ENCODE measurements at places on chromosomes 2 and 18. TPM values are rescaled to one million over a fixed set of nuclear protein-coding genes. Genes with fewer than 3 reads are reported as not detected.

DNA sequence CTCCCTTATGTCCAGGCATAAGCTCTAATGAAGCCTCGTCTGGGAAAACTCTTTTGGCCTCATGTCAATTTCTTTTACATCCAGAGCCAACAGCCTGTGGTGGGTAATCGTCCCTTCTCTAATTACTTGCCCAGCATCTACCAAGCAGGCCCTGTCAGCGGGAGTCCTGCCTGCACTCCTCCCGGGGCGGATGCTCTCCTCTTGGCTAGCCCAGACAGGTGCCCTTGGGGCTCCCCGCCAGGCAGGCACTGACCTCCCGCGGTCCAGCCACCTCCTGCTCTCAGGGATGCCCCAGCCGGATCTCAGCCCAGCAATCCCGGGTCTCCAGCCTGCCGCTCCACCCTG lies 74.2 kb downstream of the NCAPH start:
- DNase-seq: no peak
- no peak overlapping the region for H3K27ac ChIP-seq
- H3K36me3 ChIP-seq: no peaks in the 10 kb centered on the region
- H3K4me3 ChIP-seq: no peak overlapping the region
- H3K4me1 ChIP-seq: peaks cover 38% of the 10 kb centered on the region

DNA sequence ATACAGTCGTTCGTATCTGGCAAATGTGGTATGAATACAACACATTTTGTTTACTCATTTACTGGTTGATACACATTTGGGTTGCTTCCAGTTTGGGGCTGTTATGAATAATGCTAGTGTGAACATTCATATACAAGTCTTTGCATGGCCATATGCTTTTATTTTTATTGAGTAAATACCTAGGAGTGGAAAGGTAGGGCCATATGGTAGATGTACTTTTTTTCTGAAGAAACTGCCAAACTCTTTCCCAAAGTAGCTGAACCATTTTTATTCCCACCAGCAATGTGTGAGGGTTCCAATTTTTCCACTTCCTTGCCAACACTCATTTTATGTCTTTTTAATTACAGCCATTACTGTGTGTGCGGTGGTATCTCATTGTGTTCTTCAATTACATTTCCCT lies 496.2 kb upstream of the NRXN1 start:
- no peak for DNase-seq
- no peaks in the 10 kb centered on the region for H3K4me1 ChIP-seq
- no peak overlapping the region for H3K27ac ChIP-seq
- H3K4me3 ChIP-seq: no peak overlapping the region

- no peaks in the 10 kb centered on the region for H3K36me3 ChIP-seq
- no peak for DNase-seq
- H3K4me1 ChIP-seq: no peaks in the 10 kb centered on the region
- H3K4me3 ChIP-seq: no peak overlapping the region
- no peak overlapping the region for H3K27ac ChIP-seq
These were observed 211.3 kb downstream of the LOXHD1 start for GRCh38 chr18:46445522-46446313.

DNA sequence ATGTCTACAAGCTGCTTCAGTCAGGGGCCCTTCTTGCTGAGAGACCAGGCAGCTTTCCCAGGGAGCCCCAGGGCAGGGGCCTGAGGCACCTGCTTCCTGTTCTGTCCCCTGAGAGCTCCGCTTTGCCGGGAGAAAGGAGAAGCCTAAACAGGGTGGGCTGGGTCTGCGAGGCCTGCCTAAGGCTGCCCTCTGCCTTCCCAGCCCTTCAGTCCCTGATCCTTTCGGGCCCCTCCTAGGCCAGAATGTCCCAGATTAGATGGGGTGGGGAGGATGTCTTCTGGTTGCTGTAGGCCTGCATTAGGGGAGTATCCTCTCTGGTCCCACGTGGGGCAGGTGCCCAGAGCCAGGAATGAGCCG lies 72.4 kb downstream of the TGOLN2 start:
- H3K4me3 ChIP-seq: no peak overlapping the region
- DNase-seq: no peak
- H3K27ac ChIP-seq: no peak overlapping the region

- no peak overlapping the region for H3K27ac ChIP-seq
- no peaks in the 10 kb centered on the region for H3K27me3 ChIP-seq
- DNase-seq: no peak
- no peak overlapping the region for H3K4me3 ChIP-seq
- no peaks in the 10 kb centered on the region for H3K4me1 ChIP-seq
- no peaks in the 10 kb centered on the region for H3K36me3 ChIP-seq
These were observed 28.2 kb upstream of the ITGAV start for GRCh38 chr2:186561467-186562208.

ZC3H15 gene
- total RNA-seq: 140 TPM

CFC1 gene
- not detected for total RNA-seq
